Activated CD4-positive, alpha-beta T cell treated with anti-CD3 and anti-CD28 coated beads for 4 hours (primary cell): ENCODE measurements at places on chromosomes 3 and 15.
A peak's percentile ranks its signal among the peaks of the same experiment; 100 is the strongest.

- no peak for DNase-seq
Measured at GRCh38 chr3:16381426-16381825, 116.4 kb downstream of the OXNAD1 start.

DNA sequence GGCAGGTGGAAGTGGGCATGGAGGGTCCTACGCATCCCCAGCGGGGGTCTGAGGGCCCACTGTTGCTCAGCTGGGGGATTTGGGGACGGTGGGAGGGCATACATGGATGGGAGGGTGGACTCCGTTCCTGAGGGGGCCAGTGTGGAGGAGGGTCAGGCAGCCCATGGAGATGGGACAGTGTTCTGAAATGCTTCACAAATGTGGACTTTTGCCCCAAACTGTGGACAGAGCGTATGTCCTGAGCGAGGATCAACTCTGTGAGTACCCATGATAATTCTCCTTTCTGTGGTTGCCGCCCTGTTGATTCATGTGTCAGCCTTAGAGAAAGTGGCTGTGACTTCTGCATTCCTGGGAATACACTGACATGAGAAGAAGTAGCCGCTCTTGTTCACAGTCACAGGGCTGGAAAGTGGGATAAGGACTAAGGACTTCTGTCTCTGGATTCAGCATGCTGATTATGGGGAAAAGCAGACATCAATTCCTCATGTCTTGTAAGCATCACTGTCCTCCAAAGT, 33.4 kb downstream of the SMAD3 start:
- DNase-seq = no peak

- no peak for DNase-seq
Measured at GRCh38 chr15:80170596-80170995, 17.8 kb downstream of the FAH start.

GRCh38 chr3:10242182-10243065, 5.8 kb upstream of the TATDN2 start:
- DNase-seq = peak; percentile 80

- no peak for DNase-seq
Measured at GRCh38 chr15:58306591-58307312, 125.0 kb upstream of the LIPC start.

DNA sequence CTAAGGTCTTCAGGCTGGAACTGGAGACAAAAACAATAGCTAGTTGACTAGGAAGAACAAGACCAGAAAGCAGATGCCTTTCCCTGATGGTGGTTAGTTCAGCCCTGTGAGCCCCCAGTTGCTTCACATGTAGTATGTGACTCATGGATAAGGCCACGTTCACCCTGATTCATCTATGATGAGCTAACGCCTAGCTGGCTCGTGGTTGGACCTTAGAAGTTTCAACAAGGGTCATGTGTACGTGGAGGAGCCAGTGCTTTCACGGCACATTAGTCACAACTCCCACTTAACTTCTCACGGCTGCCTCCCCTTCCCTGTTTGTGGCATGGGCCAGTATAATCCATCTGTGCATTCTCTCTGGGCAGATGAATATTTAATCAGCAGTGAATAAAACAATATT, 20.6 kb downstream of the COL8A1 start:
- no peak for DNase-seq

- DNase-seq = no peak
Measured at GRCh38 chr3:149277331-149277813, 55.7 kb upstream of the CP start.

- DNase-seq = no peak
Measured at GRCh38 chr3:109387201-109387600, 49.9 kb upstream of the DPPA4 start.

GRCh38 chr15:88747631-88748030, 55.6 kb upstream of the ACAN start:
- no peak for DNase-seq

GRCh38 chr3:134592806-134593205, 58.0 kb downstream of the KY start:
- no peak for DNase-seq

DNA sequence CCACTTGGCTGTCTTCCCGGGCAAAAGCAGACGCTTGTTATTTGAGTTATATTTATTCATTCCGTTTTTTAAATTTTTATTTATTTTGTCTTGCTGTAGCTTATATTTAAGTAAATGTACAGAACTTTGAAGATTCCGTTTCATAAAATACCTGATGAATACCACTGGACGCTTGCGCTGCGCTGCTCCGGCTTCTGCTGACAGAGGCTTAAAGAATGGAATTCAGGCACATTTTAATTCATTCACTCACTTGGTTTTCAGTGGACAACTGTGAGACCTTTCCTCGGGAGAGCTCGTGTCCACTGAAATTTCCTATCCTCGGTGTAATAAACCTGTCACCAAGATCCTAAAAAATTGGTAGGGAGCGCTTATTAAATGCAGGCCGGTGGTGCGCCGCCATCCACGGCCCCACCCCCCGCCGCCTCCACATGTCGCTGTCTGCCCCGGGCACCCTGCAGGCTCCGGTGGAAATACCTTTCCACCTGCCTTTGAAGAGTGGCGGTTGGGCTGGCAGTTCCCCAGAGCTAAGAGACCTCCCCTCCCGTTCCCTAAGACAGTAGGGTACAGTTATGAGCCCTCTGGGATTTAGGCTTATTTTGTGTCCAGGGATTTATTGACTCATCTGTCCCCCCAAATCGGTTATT, 62.5 kb upstream of the UBE2E1 start:
- DNase-seq = no peak

DNA sequence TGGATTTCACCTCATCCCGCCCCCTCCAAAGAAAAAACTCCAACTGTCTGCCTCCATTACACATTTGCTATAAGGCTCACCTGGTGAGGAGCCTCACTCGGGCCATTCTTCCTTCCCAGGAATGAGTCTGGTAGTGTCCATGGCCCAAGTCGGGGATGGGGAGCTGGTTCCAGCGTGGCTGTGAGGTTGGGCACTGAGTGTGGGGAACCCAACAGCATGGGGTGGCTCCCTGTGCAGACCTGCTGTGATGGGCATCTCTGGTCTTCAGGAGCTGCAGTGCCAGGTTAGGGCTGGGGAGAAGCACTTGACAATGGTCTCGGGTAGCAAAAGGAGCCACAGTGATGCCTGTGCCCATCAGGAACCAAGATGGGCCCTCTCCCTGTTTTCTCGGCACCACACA, 39.2 kb downstream of the TMEM158 start:
- no peak for DNase-seq

DNA sequence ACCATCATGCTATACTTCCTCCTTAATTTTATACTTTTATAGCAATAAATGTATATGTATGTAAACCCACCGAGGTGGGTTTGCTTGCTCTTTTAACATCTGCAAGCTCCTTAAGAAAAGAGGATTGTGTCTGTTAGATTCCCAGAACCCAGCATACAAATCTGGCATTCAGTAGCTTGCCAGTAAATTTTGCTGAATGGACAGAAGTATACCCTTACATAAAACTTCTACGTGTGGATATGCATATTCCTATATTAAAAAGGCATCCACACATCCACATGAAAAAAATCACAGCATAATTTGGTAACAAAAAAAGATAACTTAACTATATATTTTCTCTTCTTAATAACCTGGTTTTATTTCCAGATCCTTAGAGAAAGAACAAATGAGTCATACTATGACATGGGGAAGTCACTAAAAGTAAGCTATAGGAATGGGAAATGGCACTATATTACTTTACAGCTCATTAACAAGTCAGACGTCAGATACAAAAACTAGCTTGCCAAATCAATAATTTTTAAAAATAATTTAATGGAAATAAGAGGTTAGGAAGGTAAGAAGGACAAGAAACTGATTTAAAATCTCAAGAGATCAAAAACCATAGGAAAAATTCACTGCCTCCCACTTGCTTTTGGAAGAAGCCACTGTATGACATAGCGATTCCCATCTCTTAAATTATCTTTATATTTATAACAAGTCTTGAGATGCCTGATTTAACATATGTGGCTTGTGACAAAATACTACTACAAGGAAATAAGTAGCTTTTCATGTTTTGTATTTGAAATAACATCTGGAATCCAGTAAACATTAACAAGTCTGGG, 68.7 kb downstream of the SUMF1 start:
- no peak for DNase-seq

GRCh38 chr3:47436180-47436579, 39.6 kb downstream of the SCAP start:
- no peak for DNase-seq

- DNase-seq = no peak
Measured at GRCh38 chr3:77329116-77329515, 289.2 kb downstream of the ROBO2 start.

DNA sequence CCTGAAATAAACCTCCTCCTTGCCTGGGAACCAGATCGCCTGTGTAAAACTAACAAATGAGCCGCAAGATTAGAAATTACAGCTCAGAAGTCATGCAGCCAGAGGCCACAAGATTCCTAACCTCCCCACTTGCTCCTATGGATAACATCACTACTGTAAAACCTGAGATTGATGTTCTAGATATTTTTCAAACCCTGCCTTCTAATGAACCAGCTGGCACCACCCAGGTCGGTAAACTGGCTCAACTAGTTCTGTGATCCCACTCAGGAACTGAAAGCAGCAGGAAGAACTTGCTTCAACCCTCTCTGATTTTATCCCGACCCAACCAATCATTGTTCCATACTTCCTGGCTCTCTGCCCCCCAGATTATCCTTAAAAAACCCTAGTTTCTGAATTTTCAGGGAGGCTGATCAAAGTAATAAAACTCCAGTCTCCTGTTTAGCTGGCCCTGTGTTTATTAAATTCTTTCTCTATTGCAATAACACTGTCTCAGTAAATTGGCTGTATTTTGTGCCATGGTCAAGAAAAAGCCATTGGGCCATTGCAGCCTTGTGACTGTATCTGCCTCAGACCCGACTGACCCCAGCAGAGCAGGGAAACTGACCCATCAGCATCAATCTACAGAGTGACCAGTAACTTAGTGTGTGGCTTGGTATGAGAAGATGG, 98.9 kb downstream of the RPLP1 start:
- no peak for DNase-seq

DNA sequence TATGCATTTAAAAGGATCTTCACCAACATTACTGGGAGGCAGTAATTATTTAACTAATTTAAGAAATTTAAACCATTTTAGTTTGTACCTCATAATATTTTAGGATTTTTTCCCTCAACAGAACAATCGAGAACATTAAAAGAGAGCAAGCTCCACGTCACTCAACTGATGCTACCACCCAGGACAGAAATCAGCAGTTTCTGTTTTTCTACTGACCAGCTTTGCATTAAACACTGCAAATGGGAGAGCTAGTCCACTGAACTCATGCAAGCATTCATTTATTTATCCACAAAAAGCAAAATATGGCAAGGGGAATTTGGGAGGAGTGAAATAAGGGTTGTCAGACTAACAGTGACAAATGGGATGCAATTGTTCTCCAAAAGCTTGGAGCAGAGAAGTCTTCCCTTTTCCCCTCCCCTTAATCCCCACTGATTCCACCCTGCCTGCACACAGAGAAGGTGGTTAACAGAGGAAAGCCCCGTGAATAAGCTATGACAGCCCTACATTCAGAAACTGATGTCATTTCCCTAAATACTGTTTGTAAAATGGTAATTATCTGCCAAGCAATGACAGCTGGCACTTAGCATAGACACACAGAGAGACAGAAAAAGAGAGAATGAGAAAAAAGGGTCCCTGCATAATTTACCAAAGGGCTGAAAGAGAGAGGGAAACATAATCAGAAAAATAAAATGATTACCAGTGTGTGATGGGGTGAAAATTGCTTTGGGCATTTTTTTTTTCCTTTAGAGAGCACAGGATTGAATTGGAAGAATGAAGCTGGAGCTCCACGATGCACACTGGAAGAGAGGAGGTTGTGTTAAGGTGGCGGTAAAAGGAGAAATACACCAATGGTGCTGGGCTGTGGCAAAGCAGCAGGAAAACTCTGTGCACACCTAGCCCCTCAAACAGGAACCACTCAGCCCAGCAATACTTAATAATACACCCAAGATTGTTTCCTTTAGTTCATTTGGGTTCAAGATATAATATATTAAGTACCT, 777.4 kb downstream of the TUSC7 start:
- DNase-seq = no peak

DNA sequence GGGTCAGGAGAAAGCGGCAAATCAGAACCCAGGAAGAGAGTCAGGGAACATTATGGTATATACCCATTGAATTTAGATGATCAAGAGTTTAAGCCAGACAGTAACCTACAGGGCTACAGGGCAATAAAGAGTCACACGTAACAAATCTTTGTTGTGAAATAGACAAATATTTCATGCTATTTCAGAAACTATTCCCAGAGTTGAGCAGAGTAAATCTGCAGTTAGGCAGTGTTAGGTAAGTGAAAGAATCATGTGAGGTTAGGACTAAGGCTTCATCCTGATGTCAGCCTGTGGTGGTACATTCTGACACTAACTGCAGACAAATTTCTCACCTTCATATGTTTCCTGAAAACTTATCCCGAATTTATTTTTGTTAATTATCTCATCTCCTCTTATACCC, 153.0 kb downstream of the UBE2E2 start:
- DNase-seq = no peak

GRCh38 chr3:187661267-187661666, 8.9 kb downstream of the SST start:
- no peak for DNase-seq

- DNase-seq = no peak
Measured at GRCh38 chr3:62922326-62922725, 47.1 kb upstream of the CADPS start.

GRCh38 chr15:92634060-92634459, 21.5 kb downstream of the FAM174B start:
- DNase-seq = no peak

DNA sequence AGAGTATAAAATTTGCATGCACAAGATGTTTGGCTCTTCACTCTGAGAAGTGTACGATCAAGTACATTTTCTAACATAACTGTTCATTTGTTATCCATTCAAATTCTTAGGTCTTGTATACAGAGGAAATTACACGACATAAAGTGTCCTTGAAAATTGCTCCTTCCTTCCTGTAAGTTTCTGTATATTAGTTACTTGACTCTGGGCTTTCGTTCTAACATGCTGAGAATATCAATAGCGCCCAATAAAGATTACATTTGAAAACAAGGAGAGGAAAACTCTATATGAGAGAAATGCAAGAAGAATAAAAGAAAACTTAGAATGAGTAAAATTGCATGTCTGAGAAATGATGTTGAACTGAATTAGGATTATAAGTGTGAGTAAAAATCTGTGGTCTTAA, 722.5 kb upstream of the CADM2 start:
- no peak for DNase-seq

GRCh38 chr15:41562784-41563198, 3.8 kb downstream of the TYRO3 start:
- no peak for DNase-seq

- no peak for DNase-seq
Measured at GRCh38 chr3:36695769-36696137, 68.6 kb downstream of the DCLK3 start.

GRCh38 chr3:188169830-188170455, 16.0 kb downstream of the LPP start:
- DNase-seq = no peak

- no peak for DNase-seq
Measured at GRCh38 chr3:109887293-109887692, 549.9 kb upstream of the DPPA4 start.

- no peak for DNase-seq
Measured at GRCh38 chr15:63888146-63888545, 54.4 kb upstream of the HERC1 start.

GRCh38 chr3:8593021-8593827, 51.4 kb downstream of the SSUH2 start:
- DNase-seq = no peak
